Thoracic aorta (tissue), 2 donors: ENCODE measurements at places on chromosomes 7 and 10.

- H3K27ac ChIP-seq: no peak overlapping the region
- DNase-seq: no peak
- no peak overlapping the region for H3K4me3 ChIP-seq
- H3K4me1 ChIP-seq: no peaks in the 10 kb centered on the region
These were observed 101.9 kb upstream of the ARHGAP21 start for GRCh38 chr10:24825551-24825950.

DNA sequence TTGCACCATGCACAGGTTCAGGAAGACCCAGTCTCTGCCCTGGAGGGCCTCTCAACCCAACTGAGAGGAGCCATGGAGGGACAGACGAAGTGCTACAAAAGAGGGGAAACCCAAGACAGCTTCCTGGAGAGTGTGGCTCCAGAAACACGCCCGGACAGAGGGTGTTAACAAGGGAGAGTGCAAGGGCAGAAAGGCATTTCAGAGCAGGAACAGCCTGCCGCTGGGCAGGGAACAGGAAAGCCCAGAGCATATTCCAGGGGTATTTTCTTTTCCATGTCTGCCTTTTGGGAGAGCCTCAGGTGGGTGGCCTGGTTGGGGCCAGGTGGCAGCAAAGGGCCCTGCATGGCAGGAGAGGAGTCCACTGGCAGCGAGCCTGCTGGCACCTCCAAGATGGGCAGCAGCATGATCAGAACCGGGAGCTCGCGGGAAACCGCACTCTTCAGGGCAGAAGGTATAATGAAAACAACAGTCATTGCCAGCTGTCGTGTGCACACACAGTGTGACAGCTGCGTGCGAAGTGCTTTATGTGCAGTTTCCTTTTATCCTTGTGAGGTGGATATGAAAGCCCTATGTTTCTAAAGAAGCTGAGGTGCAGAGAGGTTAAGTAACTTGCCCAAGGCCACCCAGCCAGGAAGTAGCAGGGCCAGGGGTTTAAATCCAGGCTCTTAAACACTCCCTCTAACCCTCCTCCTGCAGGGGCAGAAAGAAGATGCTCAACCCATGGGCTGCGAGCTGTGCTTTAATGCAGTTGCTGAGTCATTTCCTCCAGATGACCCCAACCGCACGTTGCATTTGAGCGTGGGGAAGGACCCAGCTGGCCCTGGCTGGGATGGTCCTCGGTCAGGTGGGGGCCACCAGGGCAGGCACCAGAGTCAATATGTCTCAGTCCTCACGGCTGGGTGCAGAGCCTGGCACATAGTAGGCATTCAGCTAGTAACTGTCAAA is 128.6 kb downstream of the OAT start:
- H3K4me1 ChIP-seq: peaks cover 11% of the 10 kb centered on the region
- no peak for DNase-seq
- no peaks in the 10 kb centered on the region for H3K36me3 ChIP-seq
- no peaks in the 10 kb centered on the region for H3K27me3 ChIP-seq

DNA sequence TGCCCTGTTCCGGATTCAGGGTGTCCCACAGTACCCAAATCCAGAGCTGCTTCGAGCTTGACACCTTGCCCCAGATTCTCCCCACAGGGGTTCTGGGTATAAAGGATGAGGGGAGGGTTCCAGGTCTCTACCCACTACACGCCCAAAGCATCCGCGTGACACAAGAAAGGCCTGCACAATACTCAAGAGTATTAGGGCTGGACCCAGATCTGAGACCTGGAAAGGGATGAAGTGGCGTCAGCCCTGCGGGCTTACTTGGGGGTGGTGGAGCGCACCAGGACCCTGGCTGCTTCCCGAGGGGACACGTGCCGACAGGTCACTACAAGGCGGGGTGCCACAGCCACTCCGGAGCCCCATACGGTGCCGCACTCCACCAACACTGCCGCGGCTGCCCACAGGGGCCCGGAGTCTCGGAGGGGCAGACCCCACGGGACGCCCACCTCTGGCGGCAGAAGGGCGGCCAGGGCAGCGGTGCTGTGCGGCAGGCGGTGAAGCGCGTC is 1.3 kb downstream of the TYSND1 start:
- H3K36me3 ChIP-seq: no peaks in the 10 kb centered on the region
- no peaks in the 10 kb centered on the region for H3K27me3 ChIP-seq
- H3K27ac ChIP-seq: peak overlapping the region; percentile 77
- peak overlapping the region; percentile 92 for H3K4me3 ChIP-seq

DNA sequence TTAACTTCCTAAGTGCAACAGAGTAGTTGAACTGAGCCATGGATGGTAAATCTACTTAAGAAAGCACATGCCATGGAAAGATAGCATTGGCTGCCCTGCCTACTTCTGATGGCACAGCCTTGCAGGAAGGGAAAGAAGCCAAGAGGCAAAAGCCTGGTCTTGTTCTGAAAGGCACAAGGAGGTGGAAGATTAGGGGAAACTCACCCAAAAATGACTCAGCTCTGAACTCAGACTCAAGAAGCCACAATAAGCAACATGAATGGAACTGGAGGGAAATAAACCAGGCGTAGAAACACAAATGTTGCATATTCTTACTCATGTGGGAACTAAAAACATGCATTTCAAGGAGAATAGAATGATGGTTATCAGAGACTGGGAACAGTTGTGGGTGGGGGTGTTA is 20.8 kb upstream of the ALOX5 start:
- no peaks in the 10 kb centered on the region for H3K27me3 ChIP-seq
- no peaks in the 10 kb centered on the region for H3K4me1 ChIP-seq
- no peak overlapping the region for H3K27ac ChIP-seq

- H3K27ac ChIP-seq: no peak overlapping the region
- peaks cover 26% of the 10 kb centered on the region for H3K4me1 ChIP-seq
- no peak overlapping the region for H3K4me3 ChIP-seq
- DNase-seq: no peak
These were observed 62.2 kb downstream of the PPP1R9A start for GRCh38 chr7:94969434-94970084.

DNA sequence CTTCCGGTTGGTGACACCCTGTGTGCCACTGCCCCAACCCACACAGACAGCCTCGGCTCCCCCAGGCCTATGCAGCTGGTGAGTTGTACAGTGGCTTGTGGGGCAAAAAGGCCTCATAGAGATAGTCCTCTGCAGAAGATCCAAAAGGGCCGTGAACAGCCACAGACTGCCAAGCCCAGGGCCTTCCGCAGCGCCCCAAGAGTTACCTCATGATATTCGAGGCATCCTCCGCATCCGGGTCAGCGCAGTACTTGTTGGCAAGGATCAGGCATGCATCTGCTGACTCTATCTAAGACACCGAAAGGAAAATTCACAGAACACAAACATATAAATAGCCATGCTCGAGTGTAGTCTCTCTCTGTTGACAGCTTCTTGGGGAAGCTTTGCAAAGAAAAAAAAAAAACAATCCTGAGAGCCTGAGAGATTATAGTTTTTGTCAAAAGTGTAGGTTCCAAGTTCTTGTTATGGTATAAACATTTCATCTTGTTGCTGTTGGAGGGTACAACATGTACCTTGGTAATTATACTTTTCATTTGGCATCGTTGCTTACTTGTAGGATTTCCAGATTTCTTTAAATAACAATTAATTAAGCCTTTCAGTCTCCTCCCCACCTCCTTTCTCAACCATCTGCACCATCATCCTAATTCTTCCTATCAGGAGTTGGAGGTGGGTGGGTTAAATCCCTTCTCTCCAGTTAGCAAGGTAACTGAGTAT is 553.0 kb downstream of the KCNMA1 start:
- peaks cover 14% of the 10 kb centered on the region for H3K4me1 ChIP-seq
- peak overlapping the region; percentile 55 for H3K27ac ChIP-seq
- no peak for DNase-seq
- peaks cover 1% of the 10 kb centered on the region for H3K36me3 ChIP-seq

DNA sequence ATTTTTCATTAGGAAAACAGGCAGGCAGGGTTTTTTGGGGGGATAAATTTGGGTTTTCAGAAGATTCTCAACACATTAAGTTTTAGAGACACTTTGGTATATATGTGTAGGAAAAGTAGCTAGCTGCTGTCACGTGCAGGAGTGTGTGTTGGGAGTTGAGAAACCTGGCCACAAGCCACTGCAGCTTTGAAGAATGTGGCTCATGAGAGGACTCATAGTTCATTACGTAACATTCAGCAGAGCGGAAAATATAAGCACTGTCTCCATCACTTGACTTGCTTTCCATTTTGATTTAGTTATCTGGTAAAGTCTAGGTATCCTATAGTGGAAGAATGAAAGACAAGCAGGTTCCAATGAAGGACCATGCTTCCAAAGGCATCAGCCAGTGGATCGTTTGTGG is 31.2 kb downstream of the SMNDC1 start:
- DNase-seq: peak; percentile 30
- peak overlapping the region; percentile 63 for H3K27ac ChIP-seq
- H3K4me1 ChIP-seq: peaks cover 94% of the 10 kb centered on the region
- H3K27me3 ChIP-seq: no peaks in the 10 kb centered on the region
- H3K36me3 ChIP-seq: no peaks in the 10 kb centered on the region
- peak overlapping the region; percentile 23 for H3K4me3 ChIP-seq

DNA sequence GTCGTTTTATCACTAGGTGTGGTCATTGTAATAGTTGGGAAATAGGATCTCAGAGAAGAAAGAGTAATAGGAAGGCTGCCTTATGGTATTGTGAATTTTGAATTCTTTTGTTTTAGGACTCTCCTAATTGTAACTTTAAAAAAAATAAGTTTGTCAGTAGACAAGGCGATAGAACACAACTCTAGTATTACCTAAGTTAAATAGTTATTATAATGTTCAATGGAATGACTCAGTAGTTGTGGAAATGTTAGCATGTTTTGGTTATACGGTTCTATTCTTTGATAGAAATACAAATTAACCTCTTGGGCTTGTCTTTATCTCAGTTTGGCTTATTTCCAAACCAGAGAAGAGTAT is 1.4 kb downstream of the DNAH11 start:
- no peak overlapping the region for H3K27ac ChIP-seq
- H3K27me3 ChIP-seq: no peaks in the 10 kb centered on the region
- no peak for DNase-seq
- no peaks in the 10 kb centered on the region for H3K36me3 ChIP-seq

GRCh38 chr7:116393654-116394053 is 105.9 kb upstream of the CAV2 start:
- H3K27ac ChIP-seq: no peak overlapping the region
- H3K4me1 ChIP-seq: peaks cover 22% of the 10 kb centered on the region
- H3K36me3 ChIP-seq: no peaks in the 10 kb centered on the region
- H3K4me3 ChIP-seq: no peak overlapping the region
- no peak for DNase-seq

DNA sequence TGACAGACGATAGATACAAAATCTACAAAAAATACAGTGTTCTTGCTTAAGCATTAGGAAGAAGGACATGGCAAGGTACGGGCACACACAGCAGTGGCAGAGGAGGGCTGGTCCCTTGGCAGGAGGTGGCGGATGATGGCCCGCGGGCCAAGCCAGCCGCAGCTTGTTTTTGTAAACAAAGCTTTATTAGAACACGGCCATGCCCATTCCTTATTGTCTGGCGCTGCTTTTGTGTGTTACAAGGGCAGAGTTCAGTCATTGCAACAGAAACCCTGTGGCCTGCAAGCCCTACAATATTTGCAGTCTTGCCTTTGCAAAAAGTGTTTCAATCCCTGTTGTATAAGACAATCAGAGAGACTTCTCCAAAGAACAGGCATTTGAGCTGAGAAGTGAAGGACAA is 30.7 kb downstream of the FGFR2 start:
- H3K36me3 ChIP-seq: no peaks in the 10 kb centered on the region
- H3K4me3 ChIP-seq: no peak overlapping the region
- no peaks in the 10 kb centered on the region for H3K4me1 ChIP-seq
- H3K27me3 ChIP-seq: no peaks in the 10 kb centered on the region
- no peak overlapping the region for H3K27ac ChIP-seq

GRCh38 chr10:23359692-23360380 is 15.2 kb upstream of the C10orf67 start:
- no peak for DNase-seq
- no peaks in the 10 kb centered on the region for H3K4me1 ChIP-seq
- no peak overlapping the region for H3K4me3 ChIP-seq
- no peaks in the 10 kb centered on the region for H3K27me3 ChIP-seq

- H3K27me3 ChIP-seq: no peaks in the 10 kb centered on the region
- H3K4me1 ChIP-seq: no peaks in the 10 kb centered on the region
- H3K4me3 ChIP-seq: no peak overlapping the region
- H3K36me3 ChIP-seq: no peaks in the 10 kb centered on the region
- H3K27ac ChIP-seq: no peak overlapping the region
These were observed 75.4 kb downstream of the ATXN7L1 start for GRCh38 chr7:105800849-105801534.

DNA sequence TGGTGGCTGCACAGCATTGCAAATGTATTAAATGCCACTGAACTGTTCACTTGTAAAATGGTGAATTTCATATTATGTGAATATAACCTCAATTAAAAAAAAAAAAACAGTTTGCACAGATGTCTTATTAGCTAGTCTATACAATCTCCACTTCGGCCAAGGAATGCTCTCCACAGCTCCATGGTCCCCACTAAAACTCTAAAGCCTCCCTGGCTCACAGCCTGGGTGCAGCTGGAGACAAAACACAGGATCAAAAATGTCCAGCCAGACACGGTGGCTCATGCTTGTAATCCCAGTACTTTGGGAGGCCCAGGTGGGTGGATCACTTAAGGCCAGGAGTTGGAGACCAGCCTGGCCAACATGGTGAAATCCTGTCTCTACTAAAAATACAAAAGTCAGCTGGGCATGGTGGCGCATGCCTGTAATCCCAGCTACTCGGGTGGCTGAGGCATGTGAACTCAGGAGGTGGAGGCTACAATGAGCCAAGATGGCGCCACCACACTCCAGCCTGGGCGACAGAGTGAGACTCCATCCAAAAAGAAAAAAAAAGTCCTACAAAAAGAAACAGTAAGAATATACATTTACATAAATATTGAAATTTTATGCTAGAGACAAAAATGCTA is 66.0 kb downstream of the SRPK2 start:
- H3K27ac ChIP-seq: no peak overlapping the region
- no peaks in the 10 kb centered on the region for H3K27me3 ChIP-seq
- H3K4me3 ChIP-seq: no peak overlapping the region

DNA sequence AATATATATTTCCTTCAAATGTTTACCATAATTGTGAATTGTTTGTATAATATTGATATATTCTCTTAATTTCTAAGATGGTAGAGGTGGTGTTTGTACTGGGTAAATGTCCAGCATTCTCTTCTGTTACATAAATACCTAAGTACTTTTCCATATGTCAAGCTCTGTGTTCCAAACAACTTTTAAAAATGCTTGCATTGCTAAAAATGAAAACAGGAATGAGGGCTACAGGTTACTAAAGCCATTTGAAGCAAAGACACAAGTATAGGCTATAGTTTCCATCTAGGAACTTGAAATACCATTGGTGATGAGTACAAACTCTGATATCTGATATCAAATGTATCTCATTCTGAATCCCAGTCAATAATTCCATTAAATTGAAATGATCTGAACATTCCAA is 233.6 kb upstream of the SORCS1 start:
- no peaks in the 10 kb centered on the region for H3K27me3 ChIP-seq
- no peaks in the 10 kb centered on the region for H3K4me1 ChIP-seq
- no peak overlapping the region for H3K27ac ChIP-seq
- H3K4me3 ChIP-seq: no peak overlapping the region
- no peak for DNase-seq

- no peaks in the 10 kb centered on the region for H3K36me3 ChIP-seq
- H3K4me1 ChIP-seq: no peaks in the 10 kb centered on the region
- DNase-seq: no peak
- no peak overlapping the region for H3K4me3 ChIP-seq
- H3K27me3 ChIP-seq: no peaks in the 10 kb centered on the region
These were observed 19.9 kb upstream of the FMC1 start for GRCh38 chr7:139321071-139321745.
